CD4-positive, alpha-beta T cell (primary cell): ENCODE measurements at places on chromosomes 2 and 18.

DNA sequence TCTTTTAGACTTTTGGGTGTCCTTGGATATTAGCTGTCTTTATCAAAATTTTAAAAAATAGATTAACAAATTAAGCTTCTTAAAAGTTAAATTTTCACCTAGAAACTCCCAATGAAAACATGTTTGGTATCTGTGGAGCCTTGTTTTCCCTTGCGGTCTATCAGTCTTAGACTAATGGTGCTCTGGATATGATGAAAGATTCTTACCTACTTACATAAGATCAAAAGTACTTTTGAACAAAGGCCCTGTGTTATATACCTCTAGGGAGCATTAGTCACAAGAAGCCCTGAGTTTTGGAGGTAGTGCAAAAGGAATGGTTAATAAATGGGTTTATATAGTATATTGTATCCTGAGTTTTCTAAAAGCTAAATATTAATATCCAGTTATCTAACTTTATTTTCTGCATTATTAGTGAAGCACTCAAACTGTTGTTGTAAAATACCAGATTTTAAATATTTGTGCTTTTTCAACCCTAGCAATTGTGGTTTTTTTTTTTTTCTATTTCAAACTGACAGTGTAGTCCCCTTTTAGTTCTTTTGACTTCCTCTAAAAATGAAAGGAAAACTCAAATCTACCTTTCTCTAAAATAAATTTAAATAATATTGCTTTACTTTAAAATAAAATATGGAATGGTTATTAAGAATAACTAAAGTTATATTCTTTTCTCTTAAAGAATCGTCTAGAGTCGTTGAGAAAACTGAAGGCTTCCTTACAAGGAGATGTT, 18.1 kb downstream of the NDC80 start:
- no peak for DNase-seq

DNA sequence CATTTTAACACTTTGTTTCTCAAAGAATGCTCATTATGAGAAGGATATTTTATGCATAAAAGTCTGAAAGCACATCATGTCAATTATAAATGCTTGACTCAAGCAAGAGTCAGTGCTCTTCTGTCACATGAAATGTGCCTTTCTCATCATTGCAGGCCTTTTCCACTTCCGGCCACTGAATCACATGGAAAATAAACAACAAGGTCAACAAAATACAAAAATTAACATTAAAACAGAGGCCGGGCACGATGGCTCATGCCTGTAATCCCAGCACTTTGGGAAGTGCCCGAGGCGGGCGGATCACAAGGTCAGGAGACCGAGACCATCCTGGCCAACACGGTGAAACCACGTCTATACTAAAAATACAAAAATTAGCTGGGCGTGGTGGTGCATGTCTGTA, 480.6 kb downstream of the SPAG16 start:
- DNase-seq = no peak

GRCh38 chr18:26356045-26356785, 130.0 kb downstream of the TAF4B start:
- DNase-seq = no peak

DNA sequence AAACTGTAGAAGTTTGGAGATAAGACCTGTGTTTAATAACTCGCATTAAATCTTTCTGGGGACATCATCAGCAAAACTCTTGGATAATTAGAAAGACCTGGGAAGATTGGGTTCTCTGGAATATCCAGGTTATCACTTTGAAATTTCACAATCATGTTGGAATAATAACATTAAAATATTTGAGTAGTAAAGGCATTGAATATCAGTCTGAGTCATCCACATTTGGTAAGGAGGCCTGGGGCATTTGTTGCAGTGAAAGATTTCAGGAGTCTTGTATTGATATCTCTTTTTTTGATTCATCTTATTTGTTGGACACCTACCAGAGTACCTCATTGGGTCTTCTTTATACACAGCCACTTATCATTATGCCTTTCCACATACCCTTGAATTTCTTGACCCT, 95.9 kb downstream of the EPB41L5 start:
- no peak for DNase-seq

DNA sequence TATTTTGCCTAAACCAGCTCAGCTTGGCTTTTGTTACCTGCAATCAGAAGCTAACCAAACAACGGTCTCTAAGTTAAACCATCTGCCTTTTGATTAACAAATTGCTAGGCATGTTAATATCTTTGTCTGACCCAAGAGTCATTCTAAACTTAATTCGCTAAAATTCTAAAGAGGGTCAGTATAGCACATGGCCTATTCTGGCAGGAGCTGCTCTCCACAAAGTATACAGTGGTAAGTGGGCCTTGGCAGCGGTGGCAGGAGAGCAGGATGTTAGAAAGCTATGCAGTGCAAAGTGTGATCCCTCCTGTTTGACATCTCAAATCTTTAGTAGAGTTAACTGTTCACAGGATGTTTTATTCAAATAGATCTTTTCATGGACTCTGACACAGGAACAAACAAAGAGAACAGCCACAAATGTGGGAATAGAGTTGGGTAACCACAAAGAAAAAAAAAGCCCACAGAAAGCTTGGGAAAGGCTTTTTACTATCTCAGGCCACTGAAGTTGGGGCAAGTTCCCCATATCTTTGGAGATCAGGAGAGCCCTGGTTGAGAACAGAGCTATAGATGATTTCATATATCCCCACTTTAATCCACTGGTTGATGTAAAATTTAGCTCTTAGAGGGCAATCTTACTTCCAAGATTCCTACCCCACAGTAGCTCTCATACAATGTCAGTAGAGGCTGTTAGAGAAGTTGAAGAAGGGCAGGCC, 10.6 kb downstream of the CFAP210 start:
- DNase-seq = no peak

- no peak for DNase-seq
Observed at GRCh38 chr2:172739661-172740266, 4.1 kb downstream of the RAPGEF4 start.

- no peak for DNase-seq
Observed at GRCh38 chr18:32366586-32367538, 103.8 kb downstream of the GAREM1 start.

DNA sequence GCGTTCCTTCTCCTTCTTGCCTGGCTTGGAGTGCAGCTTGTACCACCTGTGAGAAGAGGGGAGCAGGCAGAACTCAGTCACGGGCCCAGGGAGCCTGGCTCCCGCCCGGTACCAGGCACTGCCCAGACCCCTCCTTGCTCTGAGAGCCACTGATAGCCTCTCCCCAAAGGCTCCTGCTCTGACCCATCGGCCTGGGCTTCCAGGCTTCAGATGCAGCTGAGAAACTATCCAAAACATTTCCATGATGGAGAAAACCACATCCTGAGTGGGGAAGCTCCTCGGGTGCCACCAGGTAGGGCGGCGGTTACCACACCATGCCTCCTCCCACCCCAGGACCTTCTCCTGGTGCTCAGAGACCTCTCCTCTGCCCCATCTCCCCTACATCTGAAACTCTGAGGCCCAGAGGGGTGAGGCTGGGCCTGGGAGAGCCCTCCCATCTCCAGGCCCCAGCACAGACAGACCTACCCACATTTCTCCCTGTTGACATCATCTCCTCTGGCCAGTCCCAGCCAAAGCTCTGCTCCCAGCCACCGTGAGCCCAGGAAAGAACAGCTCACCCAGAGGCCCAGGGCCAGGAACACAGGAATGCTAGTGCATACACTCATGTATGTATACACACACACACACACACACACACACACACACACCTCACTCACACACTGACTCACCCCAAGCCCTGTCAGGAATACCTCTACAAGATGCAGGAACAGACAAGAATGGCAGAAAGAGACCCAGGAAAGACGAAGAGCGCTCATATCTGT, 17.9 kb upstream of the SFXN5 start:
- DNase-seq = no peak

DNA sequence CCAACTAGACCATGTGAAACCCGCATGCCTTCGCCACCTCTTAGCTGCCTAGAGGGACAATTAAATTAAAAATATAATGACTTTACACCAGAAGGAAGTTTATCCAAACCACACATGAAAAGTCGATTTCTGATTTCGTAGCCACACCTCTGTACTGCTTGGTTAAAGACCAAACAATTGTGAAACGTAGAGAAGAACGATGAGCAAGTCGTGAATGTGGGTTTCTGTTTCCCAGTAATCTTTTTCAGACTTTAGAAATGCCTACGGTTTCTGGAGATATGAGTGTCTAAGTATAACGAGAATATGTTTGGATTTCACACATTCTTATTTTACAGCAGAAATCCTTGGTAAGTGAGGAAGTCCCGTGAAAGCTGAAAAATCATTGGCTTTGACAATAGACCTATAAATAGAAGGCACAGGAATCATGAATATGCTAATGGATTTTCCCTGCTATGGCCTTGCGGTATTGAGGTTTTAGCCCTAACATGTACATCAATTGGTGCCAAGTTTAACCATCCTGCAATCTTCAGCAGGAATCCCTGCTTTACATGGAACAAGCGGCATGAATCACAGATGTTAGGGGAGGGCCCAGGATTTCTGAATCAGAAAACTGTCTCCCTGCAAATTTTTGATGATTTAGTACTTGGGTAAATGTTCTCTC, 105.6 kb downstream of the TTC32 start:
- DNase-seq = no peak

DNA sequence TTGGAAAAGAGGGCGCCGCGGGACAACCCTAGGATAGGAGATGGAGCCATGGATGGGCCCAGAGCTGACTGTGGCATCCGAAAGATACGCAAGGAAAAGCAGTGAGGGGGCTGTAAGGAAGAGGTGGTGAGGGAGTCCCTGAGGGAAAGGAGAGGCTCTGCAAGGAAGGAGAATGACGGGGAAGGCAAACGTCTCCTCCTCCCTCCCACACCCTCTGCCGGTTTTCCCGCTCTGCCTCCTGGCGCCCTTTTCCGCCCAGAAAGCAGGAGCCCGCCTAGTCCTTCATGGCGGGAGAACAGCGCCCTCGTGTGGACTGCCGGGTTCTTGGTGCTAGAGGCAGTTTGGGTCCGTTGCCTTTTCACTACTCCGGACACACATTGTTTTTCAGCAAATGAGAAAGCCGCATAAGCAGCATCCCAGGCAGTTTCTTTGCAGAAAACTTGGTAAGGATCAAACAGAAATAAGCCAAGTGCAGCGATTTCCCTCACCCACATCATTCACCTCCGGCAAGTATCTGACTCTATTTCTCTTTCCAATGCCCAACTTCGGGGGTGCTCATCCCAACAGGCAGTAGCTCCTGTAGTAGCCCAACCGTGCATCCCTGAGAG, 200.4 kb downstream of the INO80D start:
- peak; percentile 44 for DNase-seq

DNA sequence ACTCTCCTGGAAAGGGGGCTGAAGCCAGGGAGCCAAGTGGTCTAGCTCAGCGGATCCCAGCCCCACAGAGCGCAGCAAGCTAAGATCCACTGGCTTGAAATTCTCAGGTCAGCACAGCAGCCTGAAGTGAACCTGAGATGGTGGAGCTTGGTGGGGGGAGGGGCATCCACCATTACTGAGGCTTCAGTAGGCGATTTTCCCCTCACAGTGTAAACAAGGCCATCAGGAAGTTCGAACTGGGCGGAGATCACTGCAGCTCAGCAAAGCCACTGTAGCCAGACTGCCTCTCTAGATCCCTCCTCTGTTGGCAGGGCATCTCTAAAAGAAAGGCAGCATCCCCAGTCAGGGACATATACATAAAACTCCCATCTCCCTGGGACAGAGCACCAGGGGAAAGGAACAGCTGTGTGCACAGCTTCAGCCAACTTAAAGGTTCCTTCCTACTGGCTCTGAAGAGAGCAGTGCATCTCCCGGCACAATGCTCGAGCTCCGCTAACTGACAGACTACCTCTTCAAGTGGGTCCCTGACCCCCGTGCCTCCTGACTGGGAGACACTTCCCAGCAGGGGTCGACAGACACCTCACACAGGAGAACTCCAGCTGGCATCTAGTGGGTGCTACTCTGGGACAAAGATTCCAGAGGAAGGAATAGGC, 282.3 kb upstream of the EPC2 start:
- DNase-seq = no peak

GRCh38 chr2:144475044-144475443, 44.9 kb downstream of the ZEB2 start:
- DNase-seq = no peak

DNA sequence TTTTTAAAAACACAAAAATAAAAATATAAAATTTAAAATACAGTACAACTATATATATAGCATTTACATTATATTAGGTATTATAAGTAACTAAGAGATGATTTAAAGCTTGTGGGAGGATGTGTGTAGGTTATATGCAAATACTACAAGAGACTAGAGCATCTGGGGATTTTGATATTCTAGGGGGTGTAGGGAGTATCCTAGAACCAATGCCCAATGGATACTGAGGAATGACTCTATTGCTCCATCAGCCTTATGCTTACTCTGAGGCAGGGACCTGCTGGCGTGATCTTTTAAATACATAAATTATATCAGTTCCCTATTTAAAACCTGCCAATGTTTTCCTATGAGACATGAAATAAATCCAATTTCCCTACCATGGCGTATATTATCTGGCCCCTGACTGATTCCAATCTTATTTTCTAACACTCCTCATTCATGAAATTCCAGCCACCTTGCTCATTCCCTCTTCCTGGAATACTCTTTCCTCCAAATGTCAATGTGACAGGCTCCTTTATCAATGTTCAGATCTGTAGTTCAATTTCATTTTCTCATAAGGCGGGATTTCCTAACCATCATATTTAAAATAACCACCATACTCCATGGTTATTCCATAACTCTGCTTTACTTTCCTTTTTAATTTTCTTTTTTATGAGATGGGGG, 22.2 kb downstream of the SP3 start:
- no peak for DNase-seq

DNA sequence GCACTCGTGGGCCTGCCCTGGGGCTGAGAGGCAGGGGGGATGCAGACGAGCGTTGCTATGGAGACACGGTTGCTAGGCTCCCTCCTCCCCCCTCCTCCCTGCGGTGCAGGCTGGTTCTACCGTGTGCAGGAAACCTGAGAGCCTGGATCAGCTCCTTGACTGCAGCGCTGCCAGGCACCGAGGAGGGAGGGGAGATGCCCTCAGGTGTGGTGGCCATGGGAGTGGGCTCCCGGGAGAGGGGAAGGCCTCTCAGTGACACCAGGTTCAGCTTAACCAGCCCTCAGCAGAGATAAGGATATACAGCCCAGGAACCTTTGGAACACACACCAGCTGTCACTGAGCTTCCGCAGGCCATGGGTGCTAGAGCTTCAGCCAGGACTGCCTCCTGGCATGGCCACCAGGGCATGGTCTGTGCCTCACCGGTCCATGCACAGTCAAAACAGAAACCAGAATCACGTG, 124.4 kb upstream of the PXDN start:
- DNase-seq = no peak

DNA sequence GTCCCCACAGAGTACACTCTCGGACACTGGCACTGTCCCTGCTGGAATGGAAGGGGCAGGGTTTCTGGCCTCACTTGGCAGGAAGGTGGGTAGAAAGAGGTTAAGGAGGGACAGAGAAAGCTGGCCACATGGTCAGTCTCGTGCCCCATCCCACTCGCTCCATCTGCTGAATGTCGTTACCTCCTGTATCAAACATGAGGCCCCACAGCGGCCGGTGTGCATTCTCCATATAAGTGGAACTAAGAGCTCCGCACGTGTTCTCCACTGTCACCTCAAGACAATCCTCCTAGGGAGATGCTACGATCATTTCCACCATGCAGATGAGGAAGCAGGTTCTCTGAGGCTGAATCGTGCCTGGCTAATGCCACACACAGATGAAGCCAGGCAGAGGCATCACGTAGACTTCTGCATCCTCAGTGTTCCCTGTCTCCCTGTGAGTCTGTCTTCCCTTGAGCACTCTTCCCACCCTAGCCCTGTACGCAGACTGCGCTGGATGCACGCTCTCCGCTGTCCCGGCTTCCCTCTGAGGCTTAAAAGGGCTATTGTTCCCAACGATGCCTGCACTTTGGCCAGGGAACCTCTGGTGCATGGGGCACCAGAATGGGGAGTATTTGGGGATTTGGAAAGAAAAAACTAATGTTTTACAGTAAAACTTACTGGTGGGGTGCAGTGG, 35.1 kb downstream of the MAL start:
- no peak for DNase-seq

GRCh38 chr2:130357864-130358263, 2.0 kb downstream of the PTPN18 start:
- DNase-seq = no peak
